Spleen (tissue), 13 donors: ENCODE measurements at places on chromosomes 7 and 10.

- no peak for DNase-seq
Observed at GRCh38 chr10:84550756-84551436, 222.5 kb downstream of the CCSER2 start.

- no peak for DNase-seq
Observed at GRCh38 chr10:80924063-80924952, 386.6 kb downstream of the SH2D4B start.

GRCh38 chr10:44995914-44996669 is 4.6 kb upstream of the ZNF22 start:
- no peak for DNase-seq

DNA sequence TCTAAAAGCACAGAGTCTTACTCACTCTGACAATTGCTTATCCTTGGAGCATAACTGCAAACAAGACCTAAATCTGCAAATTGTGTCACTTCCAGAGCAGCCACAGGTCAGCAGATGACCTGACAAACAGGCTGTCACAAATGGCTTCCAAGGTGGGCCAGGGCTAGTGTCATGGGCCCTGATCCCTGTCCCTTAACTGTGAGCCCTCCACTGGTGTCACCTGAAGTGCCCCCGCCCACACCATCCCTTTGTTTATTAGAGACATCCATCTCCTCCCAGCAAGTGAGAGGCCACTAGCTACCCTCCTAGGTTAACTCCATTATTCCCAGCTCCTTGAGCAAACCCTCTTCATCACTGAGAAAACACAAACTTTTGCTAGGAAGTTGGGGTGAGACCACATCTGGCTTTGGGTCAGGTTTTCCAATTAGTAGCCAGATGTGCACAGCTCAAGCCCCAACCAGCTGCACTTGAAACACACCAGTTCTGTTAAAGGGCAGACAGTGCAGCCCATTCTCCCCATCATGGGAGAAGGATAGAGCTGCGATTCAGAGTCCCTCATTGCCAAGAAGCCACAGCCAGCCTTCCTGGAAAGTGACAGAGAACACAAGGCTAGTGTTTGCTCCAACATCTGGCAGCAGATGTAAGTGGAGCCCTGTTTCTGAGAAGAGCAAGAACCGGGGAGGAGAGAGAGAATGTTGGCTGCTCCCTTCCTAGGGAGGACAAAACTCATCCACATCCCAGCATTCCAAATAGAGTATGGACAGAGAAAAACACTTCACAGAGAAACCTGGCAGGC is 75.7 kb upstream of the NANOS1 start:
- DNase-seq = no peak

DNA sequence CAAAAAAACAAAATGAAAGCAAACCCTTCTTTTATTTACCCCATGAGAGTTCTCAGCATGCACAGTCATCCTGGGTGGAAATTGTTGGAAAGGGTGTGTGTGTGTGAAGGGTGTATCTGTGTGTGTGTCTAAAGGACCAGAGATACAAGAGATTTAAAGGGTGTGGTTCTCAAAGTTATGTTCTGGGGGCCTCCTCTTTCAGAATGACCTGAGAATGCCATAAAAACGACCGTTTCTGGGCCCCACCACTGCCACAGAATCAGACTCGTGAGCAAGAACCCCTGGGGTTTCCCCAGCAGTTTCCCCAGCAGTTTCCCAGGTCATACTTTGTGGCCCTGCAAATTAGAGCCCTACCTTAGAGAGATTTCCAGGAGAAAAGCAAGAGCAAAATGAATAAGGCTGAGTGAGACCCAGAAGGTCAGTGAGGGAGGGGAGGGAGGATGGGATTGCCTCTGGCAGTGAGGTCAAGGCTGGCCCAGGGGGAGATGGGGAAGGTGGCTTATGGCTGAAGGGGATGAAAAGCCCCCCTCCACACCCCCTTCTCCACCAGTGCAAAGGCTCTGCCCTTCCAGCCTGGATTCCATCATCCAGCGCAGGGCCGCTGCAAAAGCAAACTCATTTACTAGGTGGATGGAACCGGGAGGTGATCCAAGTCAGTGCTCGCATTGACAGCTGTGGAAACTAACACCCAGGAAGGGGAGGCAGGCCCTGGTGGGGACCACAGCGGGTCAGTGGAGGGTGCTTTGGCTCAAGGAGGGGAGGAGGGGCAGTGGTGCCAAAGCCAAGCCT is 10.2 kb downstream of the PYROXD2 start:
- no peak for DNase-seq

DNA sequence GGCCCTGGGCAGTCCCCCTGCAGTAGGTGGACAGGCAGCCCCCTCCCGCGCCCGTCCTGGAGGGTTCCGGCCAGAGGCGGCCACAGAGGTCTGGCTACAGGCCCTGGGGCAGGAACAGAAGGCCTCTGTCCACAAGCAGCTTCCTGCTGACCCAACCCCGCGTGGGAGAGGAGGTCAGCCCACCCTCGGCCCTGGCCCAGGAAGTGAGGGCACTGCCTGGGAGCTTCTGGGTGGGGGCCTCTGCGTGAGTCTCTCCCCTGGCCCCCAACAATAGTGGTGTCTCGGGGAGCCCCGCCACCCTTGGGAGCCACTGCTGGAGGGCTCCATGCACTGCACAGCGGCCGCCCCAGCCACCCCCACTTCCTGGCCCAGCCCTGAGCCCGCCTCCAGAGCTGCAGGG is 4.7 kb downstream of the MICALL2 start:
- no peak for DNase-seq

GRCh38 chr10:131942455-131942854 is 39.3 kb downstream of the BNIP3 start:
- DNase-seq = no peak

- DNase-seq = no peak
Observed at GRCh38 chr10:76350583-76350982, 919.2 kb downstream of the LRMDA start.

- DNase-seq = no peak
Observed at GRCh38 chr10:5742116-5742515, 57.5 kb downstream of the TASOR2 start.

- no peak for DNase-seq
Observed at GRCh38 chr10:51063659-51064535, 10.4 kb upstream of the PRKG1 start.

GRCh38 chr10:11175823-11176243 is 158.2 kb downstream of the CELF2 start:
- no peak for DNase-seq

DNA sequence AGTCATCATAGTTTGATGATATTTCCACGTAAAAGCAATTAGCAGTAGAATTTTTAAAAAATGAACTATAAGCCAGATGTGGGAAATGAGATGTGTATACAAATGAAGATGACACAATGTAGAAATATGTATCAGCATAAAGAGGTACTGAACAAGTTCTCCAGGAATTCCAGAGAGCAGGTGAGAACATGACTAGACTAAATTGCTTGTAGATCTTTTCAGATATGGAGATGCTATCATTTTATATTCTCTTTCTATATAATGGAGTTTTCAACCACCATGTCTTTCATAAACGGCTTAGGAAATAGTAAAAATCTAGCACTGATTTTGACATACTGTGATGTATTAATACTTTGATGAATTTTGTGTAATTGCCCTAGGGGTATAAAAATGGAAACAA is 130.9 kb downstream of the SEMA3D start:
- no peak for DNase-seq

DNA sequence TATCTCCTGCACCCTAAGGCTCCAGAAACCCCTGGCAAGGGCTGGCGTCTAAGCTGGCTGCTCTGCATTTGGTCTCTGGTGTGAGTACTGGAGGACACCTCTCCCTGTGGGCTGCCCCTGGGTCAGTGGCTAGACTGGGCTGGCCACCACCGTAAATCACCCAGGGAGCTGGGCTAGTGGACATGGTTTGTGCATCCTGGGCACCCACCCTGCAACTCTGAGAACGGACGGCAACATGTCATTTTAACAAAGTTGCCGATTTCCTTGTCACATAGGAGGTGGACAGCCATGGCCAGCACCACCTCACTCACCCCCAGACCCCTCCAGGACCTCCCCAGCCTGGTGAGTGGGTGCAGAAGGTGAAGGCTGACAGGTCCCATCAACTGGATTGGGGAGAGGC is 26.8 kb upstream of the PCBD1 start:
- peak; percentile 42 for DNase-seq

DNA sequence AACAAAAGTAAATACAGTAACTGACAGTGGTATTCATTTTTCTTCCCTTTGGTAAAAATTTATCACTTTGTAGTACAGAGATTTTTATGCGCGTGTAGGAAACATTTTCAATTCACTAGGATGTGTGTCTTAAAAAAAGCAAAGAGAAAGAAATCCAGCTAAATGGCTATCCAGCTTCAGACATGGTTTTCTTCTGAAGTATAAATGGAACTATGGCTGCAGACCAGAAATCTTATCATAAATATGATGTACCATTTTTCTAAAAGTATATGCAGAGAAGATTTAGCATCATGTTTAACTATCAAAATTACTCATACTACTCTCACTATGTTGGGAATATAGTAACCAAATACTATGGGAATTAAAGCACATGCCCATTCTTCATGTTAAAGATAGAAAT is 328.4 kb upstream of the SMIM30 start:
- DNase-seq = no peak

DNA sequence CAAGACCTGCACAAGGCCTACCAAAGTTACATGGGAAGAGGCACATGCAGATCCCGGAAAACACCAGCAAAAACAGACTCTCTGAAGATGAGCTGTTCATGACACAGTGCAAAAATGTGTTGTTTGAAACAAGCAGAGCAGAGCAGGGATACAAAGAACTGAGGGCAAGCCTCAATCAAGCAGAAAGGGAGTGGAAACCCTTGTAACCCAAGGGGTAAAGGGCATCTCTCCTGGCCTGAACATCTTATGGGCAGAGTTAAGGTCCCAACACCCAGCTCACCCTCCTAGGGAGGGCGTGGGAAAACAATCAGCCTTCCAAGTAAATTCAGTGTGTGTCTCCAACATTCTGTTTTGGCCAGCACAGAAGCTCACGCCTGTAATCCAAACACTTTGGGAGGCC is 10.5 kb downstream of the PSPH start:
- peak; percentile 30 for DNase-seq

DNA sequence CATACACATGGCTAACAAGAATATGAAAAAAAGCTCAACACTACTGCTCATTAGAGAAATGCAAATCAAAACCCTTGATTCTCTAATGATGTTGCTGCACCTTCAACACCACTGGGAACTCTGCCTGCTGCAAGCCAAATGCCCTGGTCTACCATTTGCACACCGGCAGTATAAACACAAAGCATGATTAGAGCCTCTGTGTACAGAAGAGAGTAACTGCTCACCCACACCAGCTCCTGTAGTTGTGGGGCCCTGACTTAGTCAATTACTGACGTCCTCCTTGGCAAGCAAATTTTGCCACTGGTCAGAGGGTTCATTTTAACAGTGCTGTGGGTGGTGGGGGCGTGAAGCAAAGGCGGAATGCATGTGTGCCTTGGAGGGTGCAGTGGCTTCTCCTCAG is 96.1 kb upstream of the RHEB start:
- DNase-seq = no peak

DNA sequence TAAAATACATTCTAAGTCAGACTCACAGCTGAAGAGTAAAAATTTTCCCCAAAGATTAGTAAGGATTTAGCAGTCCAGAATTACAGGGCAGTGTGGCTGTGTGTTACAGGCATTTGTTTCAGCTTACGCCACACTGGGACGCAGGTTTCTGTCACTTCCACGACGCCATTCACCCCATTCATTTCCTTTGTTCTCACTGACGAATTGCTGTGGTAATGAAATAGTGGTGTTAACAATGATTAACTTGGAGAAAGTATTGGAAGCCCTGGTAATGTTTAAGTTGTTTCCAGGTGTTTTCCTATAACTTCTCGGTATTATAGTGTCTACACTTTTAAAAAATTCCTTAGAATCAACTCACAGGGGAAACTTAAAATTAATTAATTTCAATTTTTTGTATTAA is 370.9 kb downstream of the SH2D4B start:
- DNase-seq = no peak

DNA sequence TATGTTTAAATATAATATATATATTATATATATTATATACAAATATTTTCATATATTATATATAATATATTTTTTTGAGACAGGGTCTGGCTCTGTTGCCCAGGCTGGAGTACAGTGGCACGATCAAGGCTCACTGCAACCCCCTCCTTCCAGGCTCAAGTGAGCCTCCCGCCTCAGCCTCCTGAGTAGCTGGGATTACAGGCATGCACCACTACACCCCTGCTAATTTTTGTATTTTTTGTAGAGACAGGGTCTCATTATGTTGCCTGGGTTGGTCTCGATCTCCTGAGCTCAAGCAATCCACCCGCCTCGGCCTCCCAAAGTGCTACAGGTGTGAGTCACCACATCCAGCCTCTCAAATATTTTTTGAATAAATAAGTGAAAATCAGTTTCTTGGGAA is 215.5 kb downstream of the GATA3 start:
- no peak for DNase-seq

- peak; percentile 82 for DNase-seq
Observed at GRCh38 chr7:16850614-16851466, 30.9 kb downstream of the AGR3 start.

DNA sequence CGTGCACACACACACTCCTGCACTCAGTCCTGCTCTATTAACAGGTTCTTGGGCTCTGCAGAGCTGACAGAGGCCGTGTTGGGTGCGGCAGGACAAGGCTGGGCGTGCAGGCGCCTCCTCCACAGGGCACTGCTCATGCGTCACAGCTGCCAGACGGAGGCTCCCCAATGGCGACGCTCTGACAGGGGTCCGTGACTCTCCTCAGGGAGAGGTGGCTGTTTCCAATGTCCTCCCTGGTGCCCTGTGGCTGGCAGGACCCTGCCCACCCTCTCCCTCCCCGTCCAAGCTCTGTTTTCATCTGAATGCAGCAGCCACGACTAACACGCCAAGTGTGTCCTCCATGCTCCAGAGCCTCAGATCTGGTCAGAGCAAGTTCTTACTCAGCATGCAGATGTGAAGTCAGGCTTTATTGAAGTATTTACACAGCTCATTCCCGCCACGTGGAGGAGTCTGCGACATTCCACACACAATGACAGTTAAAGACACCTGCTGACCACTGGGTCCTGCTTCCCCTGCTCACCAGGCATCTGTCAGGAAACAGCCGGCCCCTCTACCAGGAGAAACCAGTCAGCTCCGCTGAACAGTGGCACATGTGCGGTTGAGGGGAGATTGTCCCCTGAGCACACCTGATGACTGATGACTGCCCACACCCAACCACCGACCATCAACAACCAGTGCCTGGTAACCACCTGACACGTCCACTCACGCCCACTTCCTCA is 116.7 kb downstream of the VIPR2 start:
- DNase-seq = no peak

GRCh38 chr10:1183033-1183396 is 126.8 kb downstream of the WDR37 start:
- DNase-seq = peak; percentile 58

DNA sequence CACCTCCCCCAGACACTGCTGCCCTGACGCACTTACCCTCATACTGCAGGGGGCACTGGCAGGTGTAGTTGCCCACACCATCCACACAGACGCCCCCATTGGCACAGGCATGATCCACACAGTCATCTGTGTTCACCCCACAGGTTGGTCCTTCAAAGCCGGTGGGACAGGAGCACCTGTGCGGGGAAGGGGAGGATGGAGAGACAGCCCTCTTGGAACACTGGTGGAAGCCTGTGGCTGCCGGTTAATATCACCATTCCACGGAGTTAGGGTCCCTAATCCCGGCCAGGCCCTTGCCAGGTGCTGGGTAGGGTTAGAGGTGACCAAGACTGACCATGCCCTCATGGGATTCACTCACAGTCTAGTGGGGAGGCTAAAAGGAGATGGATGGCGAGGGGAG is 171.8 kb downstream of the SLIT1 start:
- DNase-seq = no peak
